ENCODE measurements at places on chromosomes 6 and 20. TPM values are rescaled to one million over a fixed set of nuclear protein-coding genes. Genes with fewer than 3 reads are reported as not detected.

The HSF2 gene
- total RNA-seq, result 30.8 TPM

The ME1 gene
- 1.9 TPM for total RNA-seq

The GNMT gene
- total RNA-seq, result 0.22 TPM

DNA sequence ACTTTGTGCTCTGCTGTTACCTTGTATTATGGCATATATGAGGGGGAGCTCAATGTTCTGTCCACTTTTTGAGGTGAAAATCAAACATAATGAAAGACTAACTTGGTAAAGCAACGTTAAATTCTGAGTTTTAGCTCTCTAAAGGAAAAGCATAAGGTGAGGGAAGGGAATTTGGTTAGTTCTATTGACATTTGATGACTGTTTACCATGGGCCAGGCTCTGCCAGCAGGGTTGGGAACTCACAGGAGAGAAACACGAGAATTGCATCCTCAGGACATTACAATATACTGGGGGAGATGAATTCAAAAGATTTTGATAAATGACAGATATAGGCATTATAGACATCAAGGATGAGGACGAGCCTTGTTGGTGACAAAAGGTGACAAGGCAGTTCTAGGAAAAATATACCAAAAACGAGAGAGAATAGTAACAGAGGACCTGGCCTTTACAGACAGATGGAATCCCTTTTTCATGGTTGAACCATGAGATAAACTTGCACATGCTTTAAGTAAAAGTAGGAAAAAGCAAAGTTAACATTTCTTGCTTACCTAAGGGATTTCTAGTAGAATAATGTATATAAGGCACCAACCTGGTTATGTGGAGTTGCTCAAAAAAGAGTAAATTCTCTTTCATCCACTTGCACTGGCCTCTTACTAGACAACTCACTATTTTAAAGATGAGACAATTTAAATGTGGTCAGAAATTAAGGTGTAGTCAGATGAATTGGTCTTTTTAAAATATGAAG, 191.4 kb downstream of the NKAIN2 start:
- no peak for DNase-seq

GRCh38 chr6:65638047-65638831, 68.8 kb downstream of the EYS start:
- no peak for DNase-seq

- peak; percentile 65 for DNase-seq
Measured at GRCh38 chr6:87917886-87918285, 129.8 kb upstream of the SPACA1 start.

GRCh38 chr6:7112741-7113313, 5.1 kb downstream of the RREB1 start:
- DNase-seq, result no peak

DNA sequence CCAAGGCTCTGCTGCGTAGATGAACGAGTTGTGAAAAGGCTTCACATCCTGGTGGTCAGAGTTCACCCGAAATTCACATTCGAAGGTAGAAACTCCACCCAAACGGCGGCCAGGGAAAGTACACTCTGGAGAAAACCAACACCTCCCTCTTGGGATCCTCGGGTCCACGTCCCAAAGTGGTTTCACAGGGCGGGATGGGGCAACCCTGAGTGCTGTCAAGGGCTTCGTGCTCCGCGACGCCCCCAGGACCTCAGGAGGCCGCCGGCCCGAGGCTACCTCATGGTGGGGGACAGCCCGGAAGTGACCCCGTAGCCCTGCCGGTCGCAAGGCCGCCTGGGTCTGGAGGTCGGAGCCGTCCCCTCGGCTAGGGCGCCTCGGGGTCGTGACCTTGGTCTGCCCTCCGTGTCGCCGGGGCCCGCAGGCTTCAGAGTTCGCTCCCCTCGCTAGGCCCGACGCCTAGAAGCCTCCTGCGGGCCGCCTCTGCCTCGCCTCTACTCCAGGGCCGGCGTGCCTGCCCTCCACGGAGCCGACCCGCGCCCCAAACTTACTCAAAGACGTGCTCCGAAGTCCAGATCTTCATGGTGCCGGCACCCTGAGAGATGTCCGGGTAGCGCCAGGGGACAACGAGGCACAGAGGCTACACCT, at the start of gene PRELID3B:
PRELID3B (minus strand) TSS at position 636 of the 645 bp plus-strand sequence; CDS start at position 580, 56 bp downstream.
- no peak for DNase-seq
